ENCODE measurements at places on chromosomes 7 and 10.

DNA sequence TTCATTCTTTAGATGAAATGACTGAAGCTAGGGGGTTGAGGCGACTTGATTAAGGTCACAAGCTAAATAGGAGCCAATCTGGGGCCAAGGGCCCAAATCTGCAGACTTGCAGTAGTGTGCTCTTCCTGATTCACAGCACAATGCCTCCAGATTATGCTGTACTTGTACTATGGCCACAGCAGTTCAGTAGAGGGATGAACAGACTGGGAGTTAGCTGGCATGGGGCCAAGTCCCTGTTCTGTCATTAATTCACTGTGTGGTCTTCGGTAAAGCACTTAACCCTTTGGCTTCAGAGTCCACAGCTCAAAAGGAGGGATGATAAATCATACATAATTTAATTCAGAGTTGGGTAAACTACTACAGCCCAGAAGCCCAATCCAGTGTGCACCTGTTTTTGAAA lies 196.8 kb downstream of the XPNPEP1 start:
- DNase-seq: no peak

- no peak for DNase-seq
Observed at GRCh38 chr10:71128311-71128980, 83.9 kb upstream of the UNC5B start.

- DNase-seq: no peak
Observed at GRCh38 chr7:37027104-37027503, 302.8 kb upstream of the AOAH start.

DNA sequence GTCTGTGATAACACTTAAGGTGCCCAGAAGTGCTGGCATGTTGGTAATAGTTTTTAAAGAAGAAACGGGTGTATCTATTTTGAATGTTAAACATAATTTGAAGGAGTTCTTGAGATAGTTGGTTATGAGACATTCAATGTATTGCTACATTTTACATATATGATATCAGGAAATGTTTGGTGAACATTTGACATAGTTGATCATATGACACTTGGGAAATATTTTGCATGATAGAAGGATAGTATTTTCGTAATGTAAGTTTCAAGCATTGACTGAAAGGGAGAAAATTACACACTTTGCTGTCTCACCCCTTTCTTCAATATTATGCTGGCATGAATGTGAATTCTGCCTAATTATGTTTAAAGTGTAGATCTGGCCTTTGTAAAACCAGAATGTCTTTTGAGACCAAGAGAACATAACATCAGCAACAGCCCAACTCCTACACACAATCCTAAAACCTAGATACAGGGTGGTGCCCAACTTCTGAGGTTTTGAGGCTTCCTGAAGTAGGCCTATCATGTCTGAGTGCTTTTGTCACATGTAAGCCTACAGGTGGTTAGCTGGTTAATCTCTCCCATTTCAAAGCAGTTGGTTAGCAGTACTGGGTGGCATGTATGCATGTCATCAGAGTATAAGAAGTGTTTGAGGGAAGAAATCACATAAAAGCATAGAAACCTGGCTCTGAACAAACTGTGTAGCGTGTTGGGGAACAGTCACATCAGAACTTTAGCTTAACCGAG lies 2.1 kb downstream of the ADD3 start:
- DNase-seq: no peak

GRCh38 chr10:126917375-126917774 lies 12.1 kb downstream of the DOCK1 start:
- DNase-seq: no peak

DNA sequence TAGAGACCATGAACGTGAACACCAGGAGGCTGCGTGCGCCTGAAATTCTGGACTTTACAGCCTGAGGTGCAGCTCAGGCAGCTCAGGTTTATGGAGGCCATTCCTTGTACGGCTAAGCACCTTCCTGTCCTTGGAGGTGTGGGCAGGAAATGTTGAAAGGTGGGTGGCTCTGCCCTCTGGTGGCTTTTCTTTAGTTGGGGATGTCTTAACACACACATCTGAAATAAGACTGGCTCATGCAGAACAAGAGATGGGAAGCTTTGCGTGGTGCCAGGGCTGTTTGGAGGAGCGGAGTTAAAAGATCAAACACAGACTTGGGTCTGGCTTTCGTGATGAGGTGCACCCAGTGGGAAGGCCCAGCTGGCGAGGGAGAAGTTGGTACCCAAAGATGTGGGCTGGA lies 64.1 kb downstream of the DOCK1 start:
- peak; percentile 15 for DNase-seq

- peak; percentile 17 for DNase-seq
Observed at GRCh38 chr10:21194510-21194993, 297.4 kb upstream of the NEBL start.

DNA sequence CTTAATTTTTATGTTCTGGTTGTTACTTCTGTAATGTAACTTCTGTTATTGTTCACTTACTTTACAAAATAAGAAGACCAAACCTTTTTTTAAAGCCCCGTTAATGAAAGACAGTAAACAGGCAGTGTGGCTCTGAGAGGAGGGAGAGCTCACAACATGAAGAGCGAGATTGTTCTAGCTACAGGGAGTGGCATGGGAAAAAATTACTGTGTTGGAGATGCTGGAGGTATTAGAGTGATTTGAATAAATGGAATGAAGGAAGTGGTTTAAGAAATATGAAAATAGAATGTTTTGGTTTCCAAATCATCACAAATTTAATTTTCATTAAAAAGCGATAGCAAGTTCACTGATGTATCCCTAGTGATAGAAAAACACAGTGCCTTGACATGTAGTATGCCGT lies 31.8 kb downstream of the REEP3 start:
- DNase-seq: no peak

- DNase-seq: no peak
Observed at GRCh38 chr7:137667633-137668387, 179.0 kb downstream of the DGKI start.

DNA sequence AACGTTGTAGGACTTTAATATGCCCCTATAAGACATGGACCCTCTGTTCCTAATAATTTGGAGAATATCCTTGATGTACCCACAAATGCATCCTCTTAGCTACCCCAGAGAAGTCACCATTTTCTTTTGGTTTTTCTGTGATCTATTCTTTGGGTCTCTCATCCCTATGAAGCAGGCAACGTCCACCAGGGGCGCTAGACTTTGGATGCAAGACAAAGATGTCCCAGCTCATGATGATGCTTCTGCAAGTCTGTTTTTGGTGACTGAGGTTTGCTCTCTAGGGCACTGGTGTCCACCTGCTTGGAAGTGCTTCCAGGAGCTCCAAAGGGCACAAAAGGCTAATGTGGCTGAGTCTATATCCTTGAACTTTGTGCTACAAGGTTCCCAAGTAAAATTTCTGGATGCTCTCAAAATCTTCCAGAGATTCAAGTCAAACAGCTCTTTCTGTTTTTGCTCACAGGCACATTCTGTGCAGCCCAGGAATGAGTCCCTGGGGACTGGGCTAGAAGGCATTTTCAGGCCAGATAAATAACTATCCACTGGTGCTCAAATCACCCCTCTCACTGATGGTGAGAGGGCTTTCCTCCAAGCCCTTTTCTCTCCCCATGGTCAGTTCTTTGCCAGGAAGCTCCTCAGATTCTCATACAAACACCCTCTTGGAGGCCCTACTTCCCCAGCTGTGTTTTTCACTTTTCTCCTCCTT lies 166.4 kb downstream of the C7orf25 start:
- DNase-seq: no peak

GRCh38 chr7:68461430-68461829 lies 1136.8 kb upstream of the AUTS2 start:
- DNase-seq: no peak

Measured in NCI-H510A treated with DMSO at 0.1 percent for 48 hours (cell line).